Immature natural killer cell (primary cell): ENCODE measurements at places on chromosomes 7 and 10. TPM values are rescaled to one million over a fixed set of nuclear protein-coding genes. Genes with fewer than 3 reads are reported as not detected.

DNA sequence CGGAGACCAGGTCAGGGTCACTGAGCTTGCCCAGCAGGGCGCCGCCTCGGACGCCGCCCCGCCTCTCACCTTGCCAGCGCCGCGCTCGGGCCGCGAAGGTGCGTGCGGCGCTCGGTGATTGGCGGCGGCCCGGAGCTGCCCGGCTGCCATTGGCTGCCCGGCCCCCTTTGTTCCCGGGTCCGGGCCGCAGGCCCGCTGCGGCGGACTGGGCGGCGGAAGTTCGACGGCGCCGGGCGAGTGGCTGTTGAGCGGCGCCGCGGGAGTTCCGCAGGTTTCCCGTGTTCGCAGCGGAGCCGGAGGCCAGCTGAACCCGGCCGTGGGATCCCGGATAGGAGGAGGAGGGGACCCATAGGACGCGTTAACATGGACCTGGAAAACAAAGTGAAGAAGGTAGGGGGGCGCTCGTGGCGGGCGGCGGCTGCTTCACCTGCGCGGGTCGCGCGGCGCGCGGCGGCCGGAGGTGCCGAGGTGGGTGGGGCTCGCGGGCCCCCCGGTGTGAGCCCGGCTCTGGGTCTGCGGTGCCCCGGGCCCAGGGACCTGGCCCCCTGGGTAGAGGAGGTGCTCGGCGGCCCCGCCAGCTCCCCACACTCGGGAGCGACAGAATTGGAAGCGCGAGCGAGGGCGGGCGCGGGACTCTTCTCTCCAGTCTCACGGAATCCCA, at the start of gene TES:
Gene TES, plus strand, starts transcription at position 195 of the 661 bp plus-strand sequence. Its CDS starts 169 bp downstream, at position 364.
- peak within 1 kb of the TSS; percentile 92 for H3K4me3 ChIP-seq
- DNase-seq: peak; percentile 76
- peaks cover 12% of the 10 kb centered on the region for H3K27me3 ChIP-seq

ZNF425 gene
- polyA plus RNA-seq: 0.20 TPM

MORN4 gene
- polyA plus RNA-seq: 0.80 TPM

MYPN gene
- polyA plus RNA-seq: not detected

- peaks cover 10% of the 10 kb centered on the region for H3K36me3 ChIP-seq
- no peak overlapping the region for H3K4me3 ChIP-seq
- DNase-seq: peak; percentile 23
- no peak overlapping the region for H3K27ac ChIP-seq
- peaks cover 12% of the 10 kb centered on the region for H3K4me1 ChIP-seq
Measured at GRCh38 chr10:68348265-68348741, 15.6 kb upstream of the PBLD start.
